ENCODE measurements at places on chromosomes 2 and 18.

- no peak for DNase-seq
These were observed 27.3 kb downstream of the TIMM21 start for GRCh38 chr18:74175658-74176057.

- no peak for DNase-seq
These were observed 216.1 kb downstream of the ETAA1 start for GRCh38 chr2:67613227-67613626.

DNA sequence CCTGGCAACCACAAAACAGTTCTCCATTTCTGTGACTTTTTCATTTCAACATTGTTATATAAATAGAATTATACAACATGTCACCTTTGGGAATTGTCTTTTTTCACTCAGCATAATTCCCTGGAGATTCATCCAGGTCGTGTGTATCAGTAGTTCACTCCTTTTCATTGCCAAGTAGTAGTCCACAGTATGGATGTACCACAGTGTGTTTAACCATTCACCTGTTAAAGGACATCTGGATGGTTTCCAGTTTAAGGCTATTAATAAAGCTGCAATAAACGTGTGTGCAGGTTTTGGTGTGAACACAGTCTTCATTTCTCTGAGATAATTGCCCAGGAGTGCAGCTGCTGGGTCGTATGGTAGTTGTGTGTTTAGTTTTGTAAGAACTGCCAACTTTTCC, 35.7 kb downstream of the COPS7B start:
- DNase-seq = no peak

DNA sequence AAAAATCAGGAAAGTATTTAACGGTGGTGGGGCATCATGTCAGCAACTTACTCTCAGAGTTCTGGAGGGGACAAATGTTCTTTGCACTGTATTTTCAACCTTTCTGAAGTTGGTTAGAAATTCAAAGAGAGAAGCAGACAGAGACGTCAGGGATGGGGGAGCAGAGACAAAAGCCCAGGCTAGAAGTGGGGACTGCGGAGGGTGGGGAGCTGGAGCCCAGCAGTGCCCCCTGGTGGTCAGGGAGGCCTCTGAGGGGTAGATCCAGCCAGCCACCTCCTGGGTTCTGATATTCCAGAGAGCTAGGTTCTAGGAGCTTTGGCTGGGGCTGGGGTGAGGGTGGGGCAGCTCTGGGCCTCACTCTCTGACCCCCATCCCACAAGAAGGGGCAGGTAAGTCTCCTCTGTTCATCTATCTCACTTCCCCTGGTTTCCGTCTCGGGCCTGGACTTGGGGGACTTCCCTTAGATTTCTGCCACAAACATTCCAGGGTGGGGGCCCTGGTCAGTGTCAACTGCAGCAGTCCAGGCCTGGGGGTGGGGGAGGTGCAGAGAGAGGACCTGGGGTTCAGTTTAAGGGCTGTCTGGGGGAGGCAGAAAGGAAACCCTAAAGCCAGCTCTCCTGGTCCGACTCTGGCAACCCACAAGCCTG, 8.9 kb downstream of the TNS1 start:
- DNase-seq = peak; percentile 24

GRCh38 chr2:128756365-128756717, 437.7 kb upstream of the HS6ST1 start:
- no peak for DNase-seq

DNA sequence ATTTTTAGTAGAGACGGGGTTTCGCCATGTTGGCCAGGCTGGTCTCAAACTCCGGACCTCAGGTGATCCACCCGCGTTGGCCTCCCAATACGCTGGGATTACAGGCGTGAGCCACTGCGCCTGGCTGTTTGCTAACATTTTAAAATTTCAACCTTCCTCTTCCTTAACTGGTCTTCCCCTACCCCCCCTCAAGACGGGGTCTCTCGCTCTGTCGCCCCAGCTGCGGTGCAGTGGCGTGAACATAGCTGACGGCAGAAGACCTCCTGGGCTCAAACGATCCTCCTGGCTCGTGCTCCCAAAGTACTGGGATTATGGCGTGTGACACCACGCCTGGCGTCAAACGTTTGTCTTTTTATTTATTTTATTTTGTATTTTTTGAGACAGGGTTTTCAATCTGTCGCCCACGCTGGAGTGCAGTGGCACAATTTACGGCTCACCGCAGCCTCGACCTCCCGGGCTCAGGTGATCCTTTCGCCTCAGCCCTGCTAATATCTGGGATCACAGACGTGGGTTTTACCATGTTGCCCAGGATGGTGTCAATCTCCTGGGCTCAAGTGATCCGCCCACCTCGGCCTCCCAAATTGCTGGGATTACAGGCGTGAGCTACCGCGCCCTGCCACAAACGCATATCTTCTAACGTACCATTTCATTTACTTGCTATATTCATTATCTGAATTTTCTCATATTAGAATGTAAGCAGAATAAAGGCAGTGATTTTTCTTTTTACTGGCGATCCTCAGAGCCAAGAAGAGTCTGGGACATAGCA, 984 bp upstream of the MSH2 start:
- DNase-seq = no peak

DNA sequence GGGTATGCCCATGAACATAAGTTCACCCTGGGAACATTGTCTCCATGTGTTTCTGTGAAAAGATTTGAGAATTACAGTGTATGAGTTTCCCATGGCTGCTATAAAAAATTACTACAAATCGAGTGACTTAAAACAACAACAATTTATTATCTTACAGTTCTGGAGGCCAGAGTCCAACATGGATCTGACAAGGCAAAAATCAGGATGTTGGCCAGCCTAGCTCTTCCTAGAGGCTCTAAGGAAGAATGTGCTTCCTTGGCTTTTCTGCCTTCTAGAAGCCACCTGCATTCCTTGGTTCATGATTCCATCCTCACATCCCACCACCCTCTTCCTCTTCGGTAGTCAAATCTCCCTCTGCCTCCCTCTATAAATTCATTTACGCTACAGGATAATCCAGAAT, 38.6 kb downstream of the FAM124B start:
- DNase-seq = no peak

GRCh38 chr2:223161873-223162458, 110.0 kb downstream of the KCNE4 start:
- no peak for DNase-seq

DNA sequence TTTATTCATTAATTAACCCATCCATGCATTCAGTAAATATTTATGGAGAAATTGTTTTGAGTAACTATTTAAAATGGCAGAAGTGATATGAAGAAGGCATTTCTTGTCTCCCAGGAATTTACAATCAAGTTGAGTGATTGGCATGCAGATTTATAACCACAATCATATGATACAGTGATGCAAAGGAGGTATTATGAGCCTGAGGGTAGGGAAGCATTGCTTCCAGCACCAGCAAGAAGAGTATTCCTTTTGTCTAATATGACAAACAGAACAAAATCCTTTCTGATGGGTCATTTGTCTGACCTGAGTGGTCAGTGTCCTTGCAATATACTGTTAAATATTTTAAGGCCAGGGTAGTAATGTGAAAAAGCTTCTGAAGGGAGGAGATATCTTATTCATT, 244.2 kb upstream of the RGPD4 start:
- DNase-seq = no peak

- DNase-seq = no peak
These were observed 121.5 kb downstream of the WDSUB1 start for GRCh38 chr2:159165048-159165447.

DNA sequence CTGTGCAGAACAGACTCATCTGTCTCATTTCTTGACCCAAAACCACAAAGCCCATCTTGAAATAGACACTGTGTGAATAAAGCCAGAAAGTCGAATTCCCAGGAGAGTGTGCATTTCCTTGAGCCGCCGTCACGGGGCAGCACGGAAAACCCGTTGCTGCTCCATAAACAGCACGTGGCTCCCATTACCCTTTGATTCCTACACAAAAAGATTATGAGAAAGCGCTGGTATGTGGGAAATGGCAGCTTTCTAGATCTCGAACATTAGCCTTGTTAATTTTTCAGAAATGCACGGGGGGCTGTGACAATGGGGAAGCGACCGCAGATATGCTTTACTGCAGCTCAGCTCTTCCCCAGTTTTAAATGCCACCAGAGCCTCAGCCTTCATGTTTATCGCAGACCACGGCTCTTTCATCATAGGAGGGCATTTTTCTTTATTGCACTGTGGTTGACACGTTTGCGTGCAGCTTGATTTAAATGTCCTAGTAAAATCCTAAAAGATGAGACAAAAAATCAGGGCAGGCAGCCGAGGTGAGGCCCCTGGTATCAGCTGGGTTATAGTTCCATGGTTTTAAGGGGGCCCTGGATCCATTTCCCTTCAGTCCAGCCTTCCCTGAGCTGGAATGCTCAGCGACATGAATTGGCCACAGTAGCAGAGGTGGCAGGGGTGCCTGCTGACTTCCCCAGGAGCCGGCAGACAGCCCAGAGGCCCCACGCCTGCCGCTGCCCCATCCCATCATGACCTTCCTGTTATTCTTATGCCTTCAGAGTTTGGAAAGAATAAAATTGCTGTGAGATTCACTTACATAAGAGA, 249.3 kb downstream of the NDUFA10 start:
- no peak for DNase-seq

GRCh38 chr18:60120231-60120750, 220.5 kb downstream of the PMAIP1 start:
- DNase-seq = no peak

- no peak for DNase-seq
These were observed 278.4 kb downstream of the TMX3 start for GRCh38 chr18:68436485-68436884.

DNA sequence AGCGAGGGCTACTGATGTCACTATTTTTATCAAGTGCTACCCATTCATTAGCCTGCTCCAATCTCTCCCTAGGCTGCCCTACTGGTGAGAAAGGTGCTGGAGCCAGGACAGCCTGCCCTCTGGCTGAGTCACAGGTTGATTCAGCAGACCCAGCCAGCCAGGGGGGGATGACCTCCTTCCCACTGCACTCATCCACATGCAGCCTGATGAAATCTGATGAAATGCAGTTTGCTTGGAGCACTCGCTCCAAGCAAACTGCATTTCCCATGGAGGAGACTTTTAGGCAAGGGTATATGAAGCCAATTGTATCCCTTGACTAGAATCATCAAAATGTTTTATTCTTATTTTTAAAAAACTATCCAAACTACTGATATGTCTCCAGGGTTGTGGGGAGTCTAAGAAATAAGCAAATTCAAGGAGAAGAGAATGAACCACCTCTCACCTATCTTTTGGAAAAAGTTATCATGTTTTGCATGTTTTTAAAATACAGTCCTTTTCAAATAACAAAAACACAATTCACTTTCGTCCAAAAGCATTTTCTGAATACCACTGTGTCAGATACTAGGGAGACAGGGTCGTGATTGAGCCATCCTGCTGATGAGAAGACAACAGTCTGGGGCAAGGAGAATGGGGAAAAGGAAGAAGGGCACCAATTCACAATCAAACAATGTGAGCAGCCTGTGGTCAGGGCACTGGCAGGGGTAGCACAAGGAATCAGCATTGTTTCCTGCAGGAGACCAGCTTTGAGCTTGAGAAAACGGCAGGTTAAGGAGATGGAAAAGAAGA, 128.3 kb downstream of the AFF3 start:
- no peak for DNase-seq

DNA sequence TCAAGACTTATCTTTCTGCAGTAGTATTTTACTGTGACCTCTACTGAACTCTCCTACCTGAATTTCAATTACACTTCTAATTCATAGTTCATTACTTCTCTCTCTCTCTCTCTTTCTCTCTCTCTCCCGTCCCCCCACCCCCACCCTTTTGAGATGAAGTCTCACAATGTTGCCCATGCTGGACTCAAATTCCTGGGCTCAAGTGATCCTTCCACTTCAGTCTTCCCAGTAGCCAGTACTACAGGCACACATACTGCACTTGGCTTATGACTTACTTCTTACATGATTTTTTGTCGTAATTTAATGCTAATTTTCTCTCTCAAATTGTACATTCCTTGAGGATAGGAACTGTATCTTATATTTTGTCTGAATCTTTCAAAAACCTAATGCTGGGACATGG, 6.0 kb upstream of the HIBCH start:
- DNase-seq = no peak

DNA sequence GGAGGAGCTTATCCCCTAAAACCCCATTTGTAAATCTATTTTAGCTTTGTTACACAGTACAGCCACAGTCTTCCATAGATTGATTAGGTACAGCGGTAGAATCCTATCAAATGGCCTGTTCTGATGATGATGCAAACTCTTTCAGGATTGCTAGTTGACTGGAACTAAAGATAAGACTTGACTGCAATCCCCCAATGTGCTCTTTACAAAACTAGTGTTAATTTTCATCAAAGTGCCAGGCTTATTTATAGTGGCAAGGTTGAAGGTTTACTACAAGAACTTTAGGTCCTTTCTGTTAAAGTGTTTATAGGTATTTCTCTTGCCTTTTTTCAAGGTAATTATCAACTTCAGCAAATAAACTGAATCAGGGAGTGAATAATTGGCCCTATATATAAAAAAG, 9.0 kb upstream of the OTX1 start:
- no peak for DNase-seq

- DNase-seq = no peak
These were observed 23.4 kb upstream of the UGP2 start for GRCh38 chr2:63818271-63818670.

DNA sequence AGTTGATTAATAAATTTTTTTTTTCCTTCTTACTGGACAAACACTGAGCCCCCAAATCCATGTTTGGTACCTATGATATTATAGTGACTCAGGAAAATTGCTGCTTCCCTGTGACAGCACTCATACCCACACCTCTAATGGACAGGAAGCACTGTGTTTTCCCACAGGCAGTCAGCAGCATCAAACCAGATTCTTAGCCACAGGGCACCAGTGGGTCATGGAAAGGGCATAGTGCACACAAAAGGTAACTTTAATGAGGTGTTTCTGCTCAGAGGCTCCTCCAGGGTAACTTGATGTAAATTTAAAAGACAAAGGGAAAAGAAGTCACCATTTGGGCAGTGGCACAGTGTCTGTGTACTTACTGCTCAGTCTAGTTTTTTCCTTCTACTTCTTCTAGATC, 34.1 kb downstream of the SERPINB11 start:
- no peak for DNase-seq

DNA sequence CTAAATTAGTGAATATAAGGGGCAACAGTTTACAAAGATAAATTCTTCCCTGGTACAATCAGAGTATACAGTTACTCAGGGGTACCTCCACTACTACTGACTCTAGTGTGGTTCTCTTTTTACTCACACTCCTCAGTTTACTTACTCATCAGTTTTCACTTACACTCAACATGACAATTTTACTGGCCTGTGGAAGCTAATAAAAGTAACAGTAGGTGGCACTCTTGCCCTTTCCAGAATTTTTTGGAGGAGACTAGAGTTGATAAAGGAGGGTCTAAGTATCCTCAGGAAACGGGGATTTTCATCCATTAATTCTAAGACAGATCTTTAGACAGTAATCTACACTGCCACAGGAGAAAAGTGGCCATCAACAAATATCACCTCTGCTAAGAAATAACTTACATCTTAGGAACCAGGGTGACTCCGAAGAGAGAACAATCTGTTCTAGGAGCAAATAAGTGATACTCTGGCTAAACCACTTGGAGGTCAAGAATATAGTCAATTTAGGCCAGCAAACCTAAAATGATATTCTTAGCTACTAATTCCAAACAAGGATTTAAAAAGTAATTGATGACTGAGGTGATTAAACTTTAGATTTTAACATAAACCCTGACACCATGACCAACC, 61.3 kb downstream of the ATL2 start:
- no peak for DNase-seq
